ENCODE measurements at places on chromosomes 16 and 17.

- DNase-seq: no peak
These were observed 117.6 kb upstream of the ZNF750 start for GRCh38 chr17:82957469-82957795.

GRCh38 chr16:19522397-19522732, 467 bp upstream of the GDE1 start:
- DNase-seq: no peak

GRCh38 chr17:8503368-8503767, 67.7 kb downstream of the NDEL1 start:
- DNase-seq: no peak

DNA sequence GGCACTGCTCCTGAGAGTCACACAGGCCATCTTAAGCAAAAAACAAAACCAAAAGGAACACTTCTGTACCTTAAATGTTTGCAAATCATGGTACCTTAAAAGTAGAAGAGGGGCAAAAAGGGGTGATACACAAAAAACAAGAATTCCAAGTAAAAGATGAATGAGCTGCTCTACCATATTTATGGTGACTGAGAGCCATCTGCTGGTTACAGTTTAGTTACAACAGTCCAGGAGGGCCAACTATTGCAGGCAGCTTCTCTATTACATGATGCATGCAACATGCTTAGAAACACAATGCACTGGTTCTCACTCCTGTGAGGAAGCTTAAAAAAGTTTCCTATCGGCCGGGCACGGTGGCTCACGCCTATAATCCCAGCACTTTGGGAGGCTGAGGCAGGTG, 53.5 kb downstream of the STX8 start:
- DNase-seq: no peak

- no peak for DNase-seq
These were observed 114.9 kb upstream of the TOM1L1 start for GRCh38 chr17:54785643-54786268.

DNA sequence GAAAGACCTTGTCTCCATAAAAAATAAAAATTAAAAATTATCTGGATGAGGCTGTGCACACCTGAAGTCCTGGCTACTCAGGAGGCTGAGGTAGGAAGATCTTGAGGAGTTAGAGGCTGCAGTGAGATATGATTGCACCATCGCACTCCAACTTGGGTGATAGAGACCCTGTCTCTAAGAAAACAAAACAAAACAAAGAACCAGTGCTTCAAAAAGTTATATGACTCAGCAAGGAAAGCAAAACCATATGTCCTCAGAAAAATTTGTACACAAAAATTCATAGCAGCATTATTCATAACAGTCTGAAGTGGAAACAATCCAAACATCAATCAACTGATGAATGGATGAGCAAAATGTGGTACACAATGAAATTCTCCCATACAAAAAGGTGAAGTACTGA, 48.9 kb downstream of the SLFN5 start:
- DNase-seq: no peak

DNA sequence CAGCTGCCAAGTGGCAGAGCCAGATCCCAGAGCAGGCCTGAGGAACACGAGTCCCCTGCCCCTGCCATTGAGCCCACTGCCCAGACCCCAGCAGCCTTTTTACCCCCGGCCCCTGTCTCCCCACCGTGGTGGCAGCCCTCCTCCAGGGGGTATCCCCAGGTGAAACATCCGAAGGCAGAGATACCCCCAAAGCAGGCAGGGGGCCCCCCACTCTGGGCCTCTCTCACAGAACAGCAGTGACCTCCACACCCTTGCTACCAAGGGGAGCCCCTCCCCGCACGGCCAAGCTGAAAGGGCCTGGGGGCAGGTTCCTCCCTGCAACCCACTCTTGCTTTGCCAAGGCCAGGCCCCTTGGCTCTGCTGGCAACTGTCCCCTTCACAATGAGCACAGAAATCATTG, 142.2 kb downstream of the ENGASE start:
- DNase-seq: no peak

- DNase-seq: no peak
These were observed 34.4 kb downstream of the WWP2 start for GRCh38 chr16:69796285-69797118.

DNA sequence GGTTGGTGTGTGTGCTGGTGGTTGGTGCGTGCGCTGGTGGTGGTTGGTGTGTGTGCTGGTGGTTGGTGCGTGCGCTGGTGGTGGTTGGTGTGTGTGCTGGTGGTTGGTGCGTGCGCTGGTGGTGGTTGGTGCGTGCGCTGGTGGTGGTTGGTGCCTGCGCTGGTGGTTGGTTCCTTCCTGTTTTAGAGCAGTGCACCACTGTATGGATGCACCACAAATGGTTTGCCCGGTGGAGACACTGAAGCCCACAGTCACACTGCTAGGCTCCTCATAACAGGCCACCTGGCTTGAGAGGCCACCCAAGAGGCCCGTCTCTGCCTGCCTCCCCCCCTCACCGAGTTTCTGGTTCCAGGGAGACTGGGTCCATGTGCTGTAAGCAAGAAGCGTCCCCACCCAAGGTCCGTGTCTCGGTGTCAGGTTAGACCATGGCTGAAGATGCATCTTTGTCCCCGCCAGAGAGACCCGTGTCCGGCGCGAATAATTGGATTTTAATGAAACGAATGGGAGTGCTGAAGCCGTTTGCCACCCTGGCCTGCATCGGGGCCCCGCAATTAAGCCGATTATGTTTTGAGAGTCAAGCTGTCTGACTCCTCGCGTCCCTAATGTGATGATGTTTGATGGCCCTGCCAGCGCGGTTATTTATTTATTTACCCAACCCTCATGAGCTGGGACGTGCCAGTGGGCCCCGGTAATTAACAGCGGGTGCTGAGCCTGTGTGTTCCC, 161.3 kb upstream of the GSE1 start:
- no peak for DNase-seq

GRCh38 chr16:67349172-67349571, 22.6 kb downstream of the LRRC36 start:
- no peak for DNase-seq

GRCh38 chr16:200388-200787, 20.1 kb downstream of the HBQ1 start:
- no peak for DNase-seq

DNA sequence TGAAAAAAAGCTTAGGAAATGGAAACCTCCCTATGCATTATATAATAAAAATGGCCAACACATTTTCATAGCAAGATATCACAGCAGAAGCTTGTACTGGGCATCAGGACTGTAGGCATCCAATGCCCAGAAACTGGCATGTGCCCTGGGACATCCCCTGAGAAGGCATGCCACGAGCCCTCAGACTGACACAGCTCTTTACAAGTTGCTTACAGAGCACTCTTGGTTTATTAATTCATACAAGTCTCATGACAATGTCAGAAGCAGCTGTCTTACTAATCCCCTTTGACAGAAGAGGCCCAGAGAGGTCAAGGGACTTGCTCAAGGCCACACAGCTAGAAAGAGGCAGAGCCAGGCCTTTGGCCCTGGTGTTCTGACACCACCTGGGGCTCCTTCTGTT, 5.6 kb upstream of the CCL2 start:
- no peak for DNase-seq

- no peak for DNase-seq
These were observed 92.8 kb upstream of the PMFBP1 start for GRCh38 chr16:72264771-72265170.

- DNase-seq: no peak
These were observed 68.0 kb upstream of the NKD1 start for GRCh38 chr16:50480206-50480605.

GRCh38 chr17:59876107-59876506, 16.6 kb downstream of the TUBD1 start:
- DNase-seq: no peak

GRCh38 chr16:8183176-8184099, 406.9 kb downstream of the TMEM114 start:
- DNase-seq: no peak

DNA sequence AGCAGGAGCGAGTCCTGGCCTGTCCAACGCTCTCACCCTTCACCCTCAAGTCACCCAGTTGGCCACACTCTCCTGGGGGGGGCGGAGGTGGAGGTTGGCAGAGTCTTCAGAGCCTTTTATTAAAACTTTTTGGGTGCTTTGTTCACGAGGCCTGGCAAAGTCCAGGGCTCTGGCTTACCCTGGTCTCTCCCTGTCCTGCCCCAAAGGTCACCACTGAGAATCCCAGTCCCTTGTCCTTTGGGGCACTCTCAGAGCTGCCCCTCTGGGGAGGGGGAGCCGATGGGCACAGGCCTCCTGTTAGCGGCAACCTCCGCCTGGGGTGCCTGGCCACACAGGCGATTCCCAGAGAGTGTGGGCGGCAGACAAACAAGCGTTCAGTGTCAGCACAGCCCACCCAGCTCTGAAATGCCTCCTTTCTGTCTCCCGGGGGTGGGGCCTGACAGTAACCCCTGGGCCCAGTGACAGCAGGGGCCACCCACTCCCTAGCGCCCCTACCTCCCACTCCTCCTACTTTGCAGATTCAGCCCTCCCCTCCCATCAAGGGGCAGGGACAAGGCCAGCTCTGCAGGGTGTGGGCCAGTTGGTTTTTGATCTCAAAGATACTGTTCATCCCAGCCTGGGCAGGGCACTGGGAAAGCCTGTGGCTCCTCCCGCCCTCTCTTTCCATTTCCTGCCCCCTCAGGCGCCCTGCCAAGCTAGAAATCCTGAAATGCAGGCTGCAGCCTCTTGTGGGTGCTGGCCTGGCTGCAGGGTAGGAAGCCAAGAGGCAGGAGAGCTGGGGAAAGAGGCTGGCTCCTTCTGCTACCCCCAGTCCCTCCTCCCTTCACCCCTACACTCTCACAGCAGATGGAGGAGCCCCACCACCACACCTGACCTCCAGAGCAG, 36.6 kb upstream of the EMP2 start:
- no peak for DNase-seq

GRCh38 chr17:65756760-65757159, 195.3 kb upstream of the AXIN2 start:
- DNase-seq: no peak

- peak; percentile 70 for DNase-seq
These were observed 376 bp upstream of the STAC2 start for GRCh38 chr17:39225959-39226683.
